NAMALWA (cell line): ENCODE measurements at places on chromosomes 12 and 14.
A peak's percentile ranks its signal among the peaks of the same experiment; 100 is the strongest.

DNA sequence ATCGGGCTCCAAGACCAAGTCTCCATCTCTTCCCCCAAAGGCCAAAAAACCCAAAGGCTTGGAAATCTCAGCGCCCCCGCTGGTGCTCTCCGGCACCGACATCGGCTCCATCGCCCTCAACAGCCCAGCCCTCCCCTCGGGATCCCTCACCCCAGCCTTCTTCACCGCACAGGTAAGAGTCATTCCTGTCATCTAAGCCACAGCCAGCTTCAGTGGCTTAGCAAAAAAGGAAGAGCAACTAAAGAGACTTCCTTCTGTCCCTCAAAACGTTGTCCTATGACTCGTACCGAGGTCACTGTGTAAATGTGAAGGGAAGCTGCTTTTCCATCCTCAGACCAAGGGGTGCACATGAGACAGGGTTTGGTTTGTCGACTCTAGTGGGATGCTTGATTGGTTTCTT is 53.4 kb downstream of the ELK3 start:
- no peak for DNase-seq

GRCh38 chr12:98838231-98838647 is 193.1 kb downstream of the APAF1 start:
- DNase-seq: peak; percentile 4

- no peak for DNase-seq
These were observed 168.5 kb upstream of the ATP2B1 start for GRCh38 chr12:89877136-89877535.

GRCh38 chr12:18684430-18684829 is 53.4 kb downstream of the PLCZ1 start:
- DNase-seq: no peak

- DNase-seq: no peak
These were observed 326.0 kb downstream of the PRKD1 start for GRCh38 chr14:29601616-29602015.

GRCh38 chr12:104790296-104791125 is 167.6 kb downstream of the SLC41A2 start:
- peak; percentile 39 for DNase-seq
